ENCODE measurements at places on chromosomes 5 and 9. TPM values are rescaled to one million over a fixed set of nuclear protein-coding genes. Genes with fewer than 3 reads are reported as not detected.

GOLGA1 gene
- 15.4 TPM for total RNA-seq

PTPRD gene
- total RNA-seq = 0.26 TPM

- DNase-seq = no peak
Observed at GRCh38 chr5:135473956-135474670, 22.0 kb upstream of the TIFAB start.

FOXD4L5 gene
- total RNA-seq = not detected

DNA sequence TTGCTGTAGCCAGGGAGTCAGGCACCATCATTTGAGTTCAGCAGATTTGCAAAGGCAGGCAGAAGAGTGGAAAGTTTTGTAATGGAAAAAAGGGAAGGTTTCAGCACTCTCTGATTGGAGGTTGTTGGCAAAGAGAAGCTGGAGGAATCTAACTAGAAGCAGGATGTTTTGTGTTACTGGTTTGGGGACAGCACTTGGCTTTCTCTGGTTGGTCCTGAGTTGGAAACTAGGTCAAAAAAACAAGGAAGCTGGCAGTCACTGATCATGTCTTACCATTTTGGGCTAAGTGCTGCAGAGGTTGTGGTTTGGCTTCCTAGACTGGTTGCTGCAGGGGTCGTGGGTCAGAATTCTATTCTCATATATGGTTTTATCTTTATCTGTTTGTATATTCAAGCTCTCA is 189.8 kb downstream of the DRD1 start:
- DNase-seq = no peak

DNA sequence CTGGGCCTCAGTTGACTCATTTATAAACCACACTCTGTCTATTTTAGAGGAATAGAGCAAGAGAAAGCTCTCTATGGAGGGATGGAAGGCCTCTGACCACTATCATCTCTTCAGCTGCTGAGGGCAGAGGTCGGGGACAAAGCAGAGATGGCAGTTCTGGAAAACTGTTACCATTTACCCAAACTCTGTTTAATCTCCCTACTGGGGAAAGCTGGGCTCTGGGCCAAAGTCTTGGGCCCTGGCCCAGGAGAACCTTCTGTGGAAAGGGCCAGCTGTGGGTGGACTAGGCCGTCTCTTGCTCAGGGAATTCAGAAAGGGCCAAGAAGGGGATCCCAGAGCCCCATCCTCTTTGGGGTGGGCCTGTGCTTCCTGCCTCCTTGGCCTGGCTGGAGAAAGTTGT is 100.0 kb downstream of the PSD2 start:
- DNase-seq = no peak

GRCh38 chr5:178347956-178348355 is 115.4 kb upstream of the PHYKPL start:
- no peak for DNase-seq

SPINK5 gene
- total RNA-seq = not detected

- DNase-seq = no peak
Observed at GRCh38 chr5:132190161-132190817, 37.4 kb downstream of the P4HA2 start.

DNA sequence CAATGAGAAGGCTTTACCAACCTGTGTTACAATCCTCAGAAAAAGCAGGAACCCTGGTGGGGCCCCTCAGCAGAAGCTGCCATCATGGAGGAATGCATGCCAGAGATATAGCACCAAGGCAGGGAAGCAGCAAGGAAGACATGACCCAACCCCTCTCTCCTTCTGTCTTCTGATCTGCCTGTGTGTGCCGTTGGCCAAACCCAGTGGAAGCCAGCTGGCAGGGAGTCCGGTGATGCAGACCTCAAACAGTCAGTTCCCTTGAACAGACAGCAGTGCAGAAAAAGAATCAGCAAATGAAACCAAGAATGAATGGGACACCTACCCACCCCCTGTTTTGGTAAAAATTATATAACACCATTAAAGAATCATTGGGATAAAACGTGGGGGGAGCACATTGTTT is 234.2 kb downstream of the ZNF608 start:
- DNase-seq = no peak
